ENCODE measurements at places on chromosomes 2 and 18.

GRCh38 chr2:241268306-241268705, 47.2 kb downstream of the HDLBP start:
- no peak for DNase-seq

GRCh38 chr2:240685771-240686371, 3.2 kb upstream of the AQP12B start:
- DNase-seq: peak; percentile 21

GRCh38 chr2:12453731-12454130, 263.0 kb upstream of the TRIB2 start:
- DNase-seq: no peak

DNA sequence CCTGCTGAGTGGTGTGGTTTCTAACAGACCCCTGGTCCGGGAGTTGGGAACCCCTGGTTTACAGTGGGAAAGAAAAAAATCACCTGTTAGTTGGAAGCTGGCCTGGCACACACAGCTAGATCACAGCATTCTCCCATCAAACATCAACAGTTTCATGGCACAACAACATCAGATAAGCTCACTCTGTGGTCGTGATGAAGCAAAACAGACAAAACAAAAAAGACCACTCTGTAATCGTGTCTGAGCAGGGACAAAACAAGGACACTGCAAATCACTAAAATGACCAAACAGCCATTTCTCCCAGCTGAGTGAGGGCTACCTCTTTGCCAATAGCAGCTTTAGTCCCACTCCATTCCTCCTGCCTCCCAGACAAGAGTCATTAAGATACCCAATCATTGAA, 9.0 kb upstream of the IMPACT start:
- DNase-seq: no peak

GRCh38 chr2:54524226-54524991, 68.3 kb downstream of the SPTBN1 start:
- DNase-seq: no peak

DNA sequence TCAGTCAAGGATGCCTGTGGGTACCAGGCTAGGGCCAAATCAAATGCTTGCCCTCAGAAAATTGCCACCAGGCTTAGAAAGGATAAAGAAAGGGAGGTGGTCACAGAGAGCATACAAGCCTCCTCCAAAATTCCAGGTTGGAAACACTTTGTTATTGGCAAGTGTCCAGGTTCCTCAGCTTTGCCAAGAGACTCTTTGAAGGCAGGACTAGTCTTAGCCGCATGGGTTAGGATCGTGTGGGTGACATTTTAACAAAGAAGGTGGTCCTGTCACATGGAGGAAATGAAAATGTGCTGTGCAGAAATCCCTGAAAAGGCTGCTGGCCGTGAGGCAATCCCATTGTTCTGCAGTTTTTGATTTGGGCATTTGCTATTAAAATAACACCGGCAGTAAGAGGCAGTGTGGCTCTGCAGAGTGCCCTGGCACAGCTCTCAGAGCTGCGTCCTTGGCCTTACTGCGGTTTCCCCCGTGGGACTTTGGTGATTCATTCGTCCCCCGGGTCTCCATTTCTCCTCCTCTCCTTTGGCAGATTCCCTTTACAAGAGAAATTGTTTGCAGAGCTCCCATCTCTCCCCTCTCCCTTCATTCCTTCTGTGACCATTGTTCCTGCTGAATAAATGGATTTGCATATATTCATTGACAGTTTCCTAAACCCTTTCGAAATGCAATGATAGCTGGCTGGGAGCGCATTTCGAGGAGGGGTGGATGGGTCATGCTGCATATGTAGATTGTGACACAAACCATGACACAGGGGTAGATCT, 187.3 kb downstream of the VAPA start:
- no peak for DNase-seq

DNA sequence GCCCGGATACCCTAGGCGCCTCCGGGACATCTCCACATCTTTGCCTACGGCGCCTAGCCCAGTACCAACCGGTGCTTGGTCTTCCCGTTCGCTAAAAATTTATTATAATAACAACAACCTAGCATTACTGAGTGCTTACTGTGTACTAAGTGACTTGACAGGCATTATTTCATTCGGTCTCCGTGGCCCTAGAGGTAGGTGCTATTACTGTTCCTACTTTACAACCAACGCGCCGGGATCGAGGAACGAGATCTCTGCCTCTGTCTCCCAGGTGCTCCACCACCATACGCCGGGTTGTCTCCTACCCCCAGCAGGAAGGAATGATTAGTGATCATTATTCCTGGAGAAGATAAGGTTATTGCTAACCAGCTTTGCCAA, 657 bp upstream of the BIN1 start:
- no peak for DNase-seq

DNA sequence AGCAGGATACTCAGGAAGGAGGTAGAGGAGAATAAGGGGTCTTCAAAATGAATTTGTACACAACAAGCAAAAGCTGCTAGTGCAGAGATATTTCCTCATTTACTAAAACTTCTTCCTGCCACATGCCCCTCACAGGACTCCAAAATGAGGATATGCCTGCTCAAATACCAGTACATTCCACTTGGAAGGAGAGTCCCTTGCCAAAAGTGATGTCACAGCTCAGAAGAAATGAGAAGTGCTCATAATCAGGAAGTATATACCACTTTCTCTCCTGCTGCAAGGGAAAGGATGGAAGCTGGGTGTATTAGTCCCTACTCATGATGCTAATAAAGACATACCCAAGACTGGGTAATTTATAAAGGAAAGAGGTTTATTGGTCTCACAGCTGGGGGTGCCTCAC, 87.7 kb upstream of the FSHR start:
- DNase-seq: no peak

- no peak for DNase-seq
Observed at GRCh38 chr18:13323186-13323585, 104.6 kb downstream of the LDLRAD4 start.

GRCh38 chr2:199186301-199186751, 271.4 kb downstream of the SATB2 start:
- DNase-seq: no peak

DNA sequence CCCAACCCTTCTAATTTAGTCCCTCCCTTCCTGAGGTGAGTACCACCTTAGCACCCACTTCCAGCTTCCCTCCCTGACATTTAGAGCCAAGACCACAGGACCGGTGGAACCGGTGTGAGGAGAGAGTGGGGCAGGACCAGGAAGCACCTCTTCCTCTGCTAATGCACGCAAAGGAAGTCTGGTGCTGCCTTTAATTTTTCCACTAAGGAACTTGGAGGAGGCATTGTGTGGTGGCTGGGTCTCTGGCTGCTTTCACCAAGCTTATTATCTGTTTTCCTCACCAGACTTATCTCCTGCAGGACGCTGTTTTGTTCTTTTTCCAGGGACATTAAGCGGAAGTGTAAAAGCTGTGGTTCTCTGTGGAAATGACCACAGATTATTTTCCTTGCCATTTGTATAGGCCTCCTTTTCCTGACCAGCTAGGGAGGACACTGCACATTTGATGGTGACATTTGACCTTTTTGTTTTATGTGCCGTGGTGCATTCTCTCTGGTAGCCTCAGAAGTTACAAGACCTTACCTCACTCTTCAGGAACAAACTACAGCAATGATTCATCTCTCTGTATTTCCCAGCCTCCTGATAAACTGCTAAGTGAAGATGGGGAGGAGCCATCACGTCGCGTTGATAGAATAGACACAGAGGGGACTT, 39.8 kb upstream of the SPTBN1 start:
- DNase-seq: no peak
